Panc1 (cell line): ENCODE measurements at places on chromosomes 3 and 15. TPM values are rescaled to one million over a fixed set of nuclear protein-coding genes. Genes with fewer than 3 reads are reported as not detected.

DNA sequence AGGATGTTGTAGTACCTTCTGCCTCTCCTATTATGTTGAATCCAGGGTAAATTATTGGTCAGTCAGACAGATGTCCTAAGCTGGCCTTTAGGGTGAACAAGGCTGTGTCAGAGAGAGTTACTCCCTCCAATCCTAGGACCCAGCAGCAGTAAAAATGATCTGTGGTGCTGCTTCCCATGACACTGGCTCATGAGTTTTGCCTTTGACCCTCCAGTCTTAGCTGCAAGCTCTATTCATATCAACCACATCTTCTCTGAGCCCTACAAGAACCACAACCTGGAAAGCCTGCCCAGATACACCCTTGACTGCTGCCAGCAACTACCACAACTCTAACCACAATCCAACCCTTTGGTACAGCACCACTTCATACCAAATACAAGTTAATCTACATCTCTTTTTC, 27.2 kb upstream of the PHLDB2 start:
- DNase-seq = no peak

DNA sequence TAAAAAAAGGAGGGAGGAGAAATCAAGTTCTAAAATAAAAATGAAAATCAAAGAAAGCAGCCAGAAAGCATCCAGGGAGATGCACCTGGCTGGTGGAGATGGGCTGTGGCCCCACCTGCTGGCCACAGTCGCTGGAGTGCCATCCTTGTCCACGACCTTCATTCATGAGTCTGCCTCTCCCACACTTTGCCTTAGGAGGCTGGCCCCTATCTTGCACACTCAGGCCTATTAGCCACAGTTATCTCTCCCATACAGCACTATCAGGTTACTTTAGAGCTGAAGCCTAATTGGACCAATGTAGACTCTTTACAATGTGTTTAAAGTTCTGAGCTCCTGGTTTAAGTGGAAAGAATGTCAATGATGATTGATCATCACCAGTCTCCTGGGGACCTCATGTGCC, 392.0 kb upstream of the RORA start:
- no peak for DNase-seq

- DNase-seq = no peak
These were observed 78.3 kb downstream of the B3GALNT1 start for GRCh38 chr3:161026612-161027510.

DNA sequence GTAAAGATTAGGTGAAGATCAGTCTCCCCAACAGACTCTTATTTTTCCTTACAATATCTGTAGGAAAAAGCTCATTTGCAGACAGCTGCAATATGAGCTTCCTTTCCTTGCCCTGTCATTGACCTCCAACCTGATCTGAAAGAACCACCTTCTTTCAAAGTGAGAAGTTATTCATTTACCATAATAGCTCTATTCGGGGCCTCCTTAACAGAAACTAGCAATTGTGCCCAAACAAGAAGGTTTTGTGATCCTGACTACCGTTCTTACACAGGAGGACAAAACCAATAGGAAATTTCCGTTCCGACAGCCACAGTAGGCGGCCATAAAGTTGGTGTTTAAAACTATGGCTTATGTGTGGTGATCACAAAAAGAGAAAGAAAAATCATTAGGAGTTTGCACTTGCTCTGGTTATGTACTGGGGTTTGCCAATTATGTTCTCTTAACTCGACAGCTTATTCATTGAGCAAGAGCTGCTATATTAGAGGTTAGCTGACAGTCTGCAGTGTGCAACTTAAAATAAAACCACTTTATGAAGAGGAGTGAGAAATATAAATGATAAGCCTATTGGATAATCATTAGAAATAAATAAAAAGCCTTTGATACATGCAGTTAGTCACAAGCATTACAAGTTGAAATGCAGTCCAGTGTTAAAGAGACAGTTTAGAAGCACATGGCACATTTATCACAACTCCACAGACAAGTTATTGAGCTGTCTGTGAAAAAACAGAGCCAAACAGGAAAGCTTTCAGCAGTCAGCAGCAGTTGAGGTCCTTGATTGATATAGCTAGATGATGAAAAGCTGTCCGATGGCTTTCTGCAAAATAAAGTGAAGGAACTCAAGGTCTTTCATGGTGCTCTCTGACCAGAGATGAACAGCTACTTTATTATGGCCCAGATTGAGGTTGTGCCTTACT, 199.8 kb downstream of the WDR72 start:
- no peak for DNase-seq

CCDC13 gene
- total RNA-seq = 0.82 TPM

DNA sequence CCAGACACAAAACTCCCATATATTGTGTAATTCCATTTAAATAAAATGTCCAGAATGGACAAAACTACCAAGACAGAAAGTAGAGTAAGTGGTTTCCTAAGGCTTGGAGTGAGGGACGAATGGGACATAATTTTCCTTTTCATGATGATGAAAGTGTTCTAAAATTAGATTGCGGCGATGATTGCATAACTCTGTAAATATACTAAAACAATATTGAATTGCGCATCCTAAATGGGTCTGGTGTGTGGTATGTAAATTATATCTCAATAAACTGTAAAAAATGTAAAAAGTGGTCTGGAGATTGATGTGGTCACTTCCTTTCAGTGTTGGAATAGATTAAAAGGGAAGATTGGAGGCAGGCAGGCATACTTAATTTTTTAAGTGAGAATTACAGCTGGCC, 105.9 kb upstream of the KCNAB1 start:
- DNase-seq = no peak

LRRC31 gene
- total RNA-seq = not detected

DNA sequence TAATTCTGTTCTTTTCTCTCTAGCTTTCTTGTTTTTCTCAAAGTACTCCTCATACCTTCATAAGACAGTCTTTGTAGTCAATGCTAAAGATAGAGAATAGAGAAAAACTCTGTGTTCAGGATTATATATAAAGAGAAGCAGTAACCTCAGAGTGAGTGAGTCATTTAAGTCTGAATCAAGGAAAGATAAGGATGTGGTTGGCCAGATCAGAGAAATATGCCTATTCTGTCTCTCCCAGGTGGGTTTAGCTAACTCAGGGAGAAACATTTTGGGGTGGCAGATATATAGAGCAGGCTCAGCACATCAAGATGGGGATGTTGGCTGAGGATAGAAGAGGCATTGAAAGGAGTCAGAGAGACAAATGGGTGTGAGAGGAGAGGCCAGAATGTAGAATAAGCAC, 31.4 kb downstream of the GTF2E1 start:
- DNase-seq = no peak

- no peak for DNase-seq
These were observed 27.9 kb upstream of the NTRK3 start for GRCh38 chr15:88284318-88284998.

MYZAP gene
- total RNA-seq = 1.1 TPM

- no peak for DNase-seq
These were observed 8.8 kb downstream of the SLC51A start for GRCh38 chr3:196225086-196225485.

AAGAB gene
- total RNA-seq = 102 TPM

TNFSF10 gene
- total RNA-seq = 2.2 TPM

DNA sequence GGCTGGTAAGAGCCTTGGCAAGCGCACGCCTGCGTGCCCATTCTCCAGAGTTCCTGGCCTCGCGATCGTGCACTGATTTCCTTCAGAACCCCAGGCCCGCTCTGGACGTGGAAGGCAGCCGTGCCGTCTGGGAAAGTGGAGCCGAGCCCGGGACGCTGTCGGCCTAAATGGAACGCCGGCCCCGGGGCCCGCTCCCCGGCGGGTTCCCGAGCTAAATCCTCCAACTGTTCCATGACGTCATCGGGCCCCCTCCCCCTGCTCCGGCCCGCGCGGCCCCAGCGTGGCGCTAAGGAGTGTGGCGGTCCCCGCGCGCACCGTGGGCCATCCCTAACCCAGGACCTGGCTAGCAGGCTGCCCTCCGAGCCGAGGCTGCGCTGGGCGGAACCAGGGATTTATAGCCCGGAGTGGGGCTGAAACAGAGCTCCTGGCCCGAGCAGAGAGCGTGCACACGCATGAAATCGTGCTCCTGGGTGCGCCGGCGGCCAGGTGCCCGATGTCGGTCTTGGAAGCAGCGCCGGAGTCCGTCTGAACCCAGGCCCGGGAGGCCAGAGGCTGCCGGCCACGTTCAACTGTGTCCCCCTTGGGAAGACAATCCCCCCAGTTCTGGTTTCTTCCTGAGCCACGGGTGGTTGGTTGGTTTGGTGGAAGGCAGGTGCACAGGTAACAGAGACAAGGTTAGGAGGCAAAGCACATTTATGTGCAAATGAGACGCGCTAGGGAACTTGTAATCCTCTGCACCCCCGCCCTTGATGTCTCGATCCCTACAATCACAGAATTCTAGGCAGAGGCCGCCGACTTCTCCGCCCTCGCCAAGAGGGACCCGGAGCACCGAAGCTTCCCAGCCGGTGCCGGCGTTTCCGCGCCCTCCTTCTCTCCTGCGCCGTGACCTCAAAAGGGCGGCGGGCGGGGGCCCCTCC, 84.9 kb upstream of the ETV5 start:
- DNase-seq = no peak

DNA sequence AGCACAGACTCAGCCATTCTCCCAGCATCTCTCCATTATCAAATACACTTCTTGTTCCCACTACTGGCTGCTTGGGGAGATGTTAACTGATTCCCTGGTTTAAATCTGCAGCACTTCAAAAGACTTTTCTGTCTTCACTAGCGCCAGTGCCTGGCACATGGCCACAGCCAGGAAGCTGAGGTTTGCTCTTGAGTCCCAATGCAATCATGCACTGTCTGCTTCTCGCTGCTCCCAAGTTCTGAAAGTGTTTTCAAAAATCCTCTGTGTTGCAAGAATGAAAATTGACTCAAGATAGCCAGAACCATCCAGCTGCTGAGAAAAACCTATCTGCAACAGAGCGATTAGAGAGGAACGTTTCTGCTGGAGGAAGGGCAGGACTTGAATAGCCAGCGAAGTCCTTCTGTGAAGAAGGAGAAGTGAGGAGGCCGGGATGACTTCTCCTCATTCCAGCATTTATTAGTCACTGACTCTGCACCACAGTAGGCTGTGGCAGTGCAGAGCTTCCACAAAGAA, 358.4 kb upstream of the NR2F2 start:
- DNase-seq = no peak

- DNase-seq = no peak
These were observed 4.4 kb downstream of the TNK2 start for GRCh38 chr3:195903950-195904290.

GRCh38 chr3:120438665-120439370, 12.0 kb downstream of the FSTL1 start:
- DNase-seq = no peak

DNA sequence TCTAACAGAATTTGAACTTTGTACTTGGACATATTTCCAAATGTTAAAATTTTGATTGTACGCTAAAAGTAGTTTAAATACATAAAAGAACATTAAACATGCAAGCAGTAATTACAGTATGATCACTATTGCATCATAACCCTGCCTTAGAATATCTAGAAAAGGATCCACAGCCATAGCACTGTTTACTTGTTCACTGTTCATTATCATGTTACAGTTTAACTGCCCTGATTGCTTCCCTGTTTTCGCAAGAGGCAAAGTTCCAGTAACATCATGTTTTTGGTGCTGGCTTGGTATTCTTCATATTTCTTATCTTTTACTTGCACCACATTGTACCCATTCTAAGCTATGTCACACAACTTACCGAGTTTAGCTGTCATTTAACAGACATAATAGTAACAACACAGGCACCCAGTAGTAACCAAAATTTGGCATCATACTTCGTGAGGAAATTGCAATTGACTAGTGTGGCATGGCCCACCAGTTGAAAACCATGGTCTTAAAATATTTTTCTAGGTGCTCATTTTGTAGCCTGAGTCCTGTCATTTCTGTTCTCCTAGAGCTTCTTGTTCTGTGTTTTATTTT, 13.3 kb upstream of the TMEM87A start:
- DNase-seq = no peak

CYP11A1 gene
- total RNA-seq = 0.57 TPM

GRCh38 chr3:183220828-183221227, 32.2 kb upstream of the B3GNT5 start:
- DNase-seq = no peak

- DNase-seq = no peak
These were observed 33.2 kb downstream of the RAB27A start for GRCh38 chr15:55256281-55257011.

DNA sequence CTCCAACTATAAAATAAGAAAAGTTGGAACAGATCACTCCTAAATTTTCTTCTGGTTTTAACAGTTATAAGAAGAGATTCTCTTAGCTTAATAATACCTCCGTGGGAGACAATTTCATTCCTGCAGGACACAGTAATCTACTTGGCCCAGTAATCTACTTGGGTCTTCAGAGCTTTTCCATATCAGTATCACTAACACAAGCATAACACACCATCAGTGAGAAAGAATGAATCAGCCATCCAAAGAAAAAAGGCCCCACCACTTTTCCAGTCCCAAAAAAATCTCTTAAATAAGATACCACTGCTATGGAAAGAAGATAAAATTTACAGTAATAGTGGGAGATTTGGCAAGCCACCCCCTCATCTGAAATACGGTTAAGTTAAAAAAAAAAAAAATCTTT, 20.2 kb downstream of the SIN3A start:
- no peak for DNase-seq

- no peak for DNase-seq
These were observed 15.8 kb downstream of the ST3GAL6 start for GRCh38 chr3:98778852-98779413.

DNA sequence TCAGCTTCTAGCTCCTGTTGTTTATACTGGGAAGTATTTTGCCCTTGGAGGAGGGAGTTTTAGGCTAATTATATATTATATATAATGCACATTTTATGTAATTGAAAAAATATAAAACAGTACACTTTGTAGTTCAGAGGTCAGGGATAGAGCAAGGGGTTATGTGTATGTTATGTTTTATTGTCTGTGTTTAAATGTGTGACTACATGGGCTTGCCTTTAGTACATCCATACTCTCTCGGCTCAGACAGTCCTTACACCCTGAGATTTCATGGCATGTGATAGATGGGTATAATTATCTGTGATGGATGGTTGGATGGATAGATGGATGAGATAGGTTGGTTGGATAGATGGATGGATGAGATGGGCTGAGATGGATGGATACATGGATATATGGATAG, 17.4 kb upstream of the ST3GAL6 start:
- no peak for DNase-seq

- DNase-seq = no peak
These were observed 280.2 kb upstream of the STT3B start for GRCh38 chr3:31252216-31253185.

CCR9 gene
- not detected for total RNA-seq

- DNase-seq = peak; percentile 7
These were observed 13.7 kb upstream of the PARP6 start for GRCh38 chr15:72285927-72286516.

GRCh38 chr3:115930922-115931321, 307.6 kb downstream of the GAP43 start:
- DNase-seq = no peak

MST1R gene
- total RNA-seq = 27.5 TPM

SPESP1 gene
- total RNA-seq = not detected

GRCh38 chr3:169886671-169887070, 16.9 kb upstream of the LRRC31 start:
- no peak for DNase-seq

CHST14 gene
- total RNA-seq = 42.4 TPM
